ENCODE measurements at places on chromosomes 3 and 15.

DNA sequence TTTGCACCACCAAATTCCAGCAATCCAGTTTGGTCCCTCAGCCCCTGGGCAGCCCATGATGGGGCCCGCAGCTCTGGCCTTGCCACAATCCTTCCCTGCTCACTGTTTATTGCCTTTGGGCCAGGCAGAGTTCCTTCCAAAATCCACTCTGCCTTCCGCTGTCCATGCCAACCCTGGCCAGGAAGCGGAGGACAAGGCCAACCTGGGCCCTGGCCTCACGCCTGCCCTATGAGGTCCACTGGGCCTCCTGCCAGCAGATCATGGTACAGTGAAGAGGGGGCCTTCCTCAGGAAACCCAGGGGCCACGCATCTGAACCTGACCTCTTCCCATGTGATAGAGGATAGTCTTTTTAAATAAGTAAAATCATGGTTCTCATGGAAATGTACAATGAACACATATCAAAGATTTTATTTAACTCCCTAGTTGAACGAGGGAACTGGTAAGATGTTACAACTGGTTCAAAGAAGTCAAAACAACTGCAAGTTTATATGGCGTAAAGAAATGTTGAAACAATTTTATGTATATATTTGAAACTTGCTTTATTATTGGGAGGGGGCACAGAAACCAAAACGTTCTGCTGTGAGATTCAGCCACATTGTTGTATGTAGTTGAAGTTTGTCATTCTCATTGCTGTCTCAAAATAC, 95.8 kb upstream of the TNFAIP8L3 start:
- peak; percentile 96 for DNase-seq

GRCh38 chr3:102447272-102447671, 12.5 kb downstream of the ZPLD1 start:
- DNase-seq = no peak

DNA sequence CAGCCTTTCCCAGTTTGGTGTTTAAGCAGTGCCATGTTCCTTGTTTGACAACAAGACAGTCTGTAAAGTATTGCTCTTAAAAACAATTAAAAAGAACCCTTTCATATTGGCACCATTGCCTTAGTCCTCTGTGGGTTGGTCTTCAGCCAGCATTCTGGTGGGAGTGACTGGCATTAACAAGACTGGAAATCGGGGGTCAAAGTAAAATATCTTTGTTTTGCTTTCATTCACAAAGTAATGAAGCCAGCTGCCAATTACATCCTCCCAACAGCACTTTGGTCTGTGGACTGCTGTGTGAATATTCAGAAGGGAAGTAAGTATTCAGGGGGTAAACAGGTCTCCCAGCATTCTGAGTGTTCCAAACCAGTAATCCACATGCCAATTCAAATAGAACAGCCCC, 8.3 kb upstream of the VILL start:
- peak; percentile 65 for DNase-seq

GRCh38 chr15:45377609-45378148, 665 bp downstream of the GATM start:
- DNase-seq = no peak

DNA sequence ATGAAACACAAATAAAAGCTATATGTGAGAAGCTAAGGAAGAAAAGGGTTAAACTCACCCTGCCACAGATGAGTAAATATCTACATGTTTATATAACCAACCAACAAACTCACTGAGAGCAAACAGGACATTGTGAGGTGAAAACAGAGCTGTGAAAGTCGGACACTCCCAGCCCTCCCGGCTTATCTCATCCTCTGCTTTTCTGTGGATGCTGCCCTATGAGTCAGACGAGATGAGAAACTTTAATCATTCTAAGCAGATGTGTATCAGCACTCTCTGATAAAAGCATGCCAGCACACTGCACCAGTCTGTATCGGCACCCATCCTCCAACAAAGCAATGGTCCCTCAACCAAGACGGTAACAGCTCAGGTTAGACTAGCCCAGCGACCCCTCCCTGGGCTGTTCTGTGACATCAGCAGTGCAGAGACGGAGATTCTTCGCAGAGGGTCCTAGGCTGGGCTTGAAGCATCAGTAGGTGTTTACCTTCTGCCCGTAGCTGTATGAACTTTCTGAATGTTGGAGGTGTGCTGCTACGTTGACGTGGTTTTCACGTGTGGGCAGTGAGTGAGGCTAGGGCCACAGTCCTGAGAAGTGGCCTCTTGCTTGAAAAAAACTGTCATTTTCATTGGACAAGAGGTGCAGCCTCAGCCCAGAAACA, 119.8 kb upstream of the ALDH1A3 start:
- DNase-seq = peak; percentile 58

Measured in lung microvascular endothelial cell (primary cell).